Cardiac septum (tissue), 1 donor: ENCODE measurements at places on chromosomes 3 and 15. TPM values are rescaled to one million over a fixed set of nuclear protein-coding genes. Genes with fewer than 3 reads are reported as not detected.

The APBA2 gene
- 0.57 TPM for total RNA-seq

The CCDC13 gene
- 1.1 TPM for total RNA-seq

The VPS39 gene
- 49.3 TPM for total RNA-seq

The BLM gene
- 0.75 TPM for total RNA-seq

The SNX33 gene
- 10.3 TPM for total RNA-seq

The PYGO1 gene
- 3.1 TPM for total RNA-seq

DNA sequence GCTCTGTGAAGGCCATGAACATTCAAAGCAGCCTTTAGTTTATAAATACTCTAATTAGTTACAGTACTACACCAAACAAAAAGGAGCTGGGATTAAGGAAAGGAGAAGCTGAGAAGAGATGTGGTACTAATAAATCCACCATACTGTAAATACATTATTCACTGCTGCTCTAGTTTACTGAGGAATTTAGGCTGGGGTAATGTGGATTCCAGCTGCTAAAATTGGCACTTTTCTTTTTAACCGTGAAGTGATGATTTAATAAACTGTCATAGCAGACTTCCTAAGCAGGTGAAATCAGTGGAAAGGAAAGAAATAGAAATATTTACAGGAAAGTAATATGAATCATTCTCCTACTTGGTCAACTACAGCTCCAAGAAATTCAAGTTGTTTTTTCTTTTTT lies 88.7 kb downstream of the TFG start:
- DNase-seq: no peak

DNA sequence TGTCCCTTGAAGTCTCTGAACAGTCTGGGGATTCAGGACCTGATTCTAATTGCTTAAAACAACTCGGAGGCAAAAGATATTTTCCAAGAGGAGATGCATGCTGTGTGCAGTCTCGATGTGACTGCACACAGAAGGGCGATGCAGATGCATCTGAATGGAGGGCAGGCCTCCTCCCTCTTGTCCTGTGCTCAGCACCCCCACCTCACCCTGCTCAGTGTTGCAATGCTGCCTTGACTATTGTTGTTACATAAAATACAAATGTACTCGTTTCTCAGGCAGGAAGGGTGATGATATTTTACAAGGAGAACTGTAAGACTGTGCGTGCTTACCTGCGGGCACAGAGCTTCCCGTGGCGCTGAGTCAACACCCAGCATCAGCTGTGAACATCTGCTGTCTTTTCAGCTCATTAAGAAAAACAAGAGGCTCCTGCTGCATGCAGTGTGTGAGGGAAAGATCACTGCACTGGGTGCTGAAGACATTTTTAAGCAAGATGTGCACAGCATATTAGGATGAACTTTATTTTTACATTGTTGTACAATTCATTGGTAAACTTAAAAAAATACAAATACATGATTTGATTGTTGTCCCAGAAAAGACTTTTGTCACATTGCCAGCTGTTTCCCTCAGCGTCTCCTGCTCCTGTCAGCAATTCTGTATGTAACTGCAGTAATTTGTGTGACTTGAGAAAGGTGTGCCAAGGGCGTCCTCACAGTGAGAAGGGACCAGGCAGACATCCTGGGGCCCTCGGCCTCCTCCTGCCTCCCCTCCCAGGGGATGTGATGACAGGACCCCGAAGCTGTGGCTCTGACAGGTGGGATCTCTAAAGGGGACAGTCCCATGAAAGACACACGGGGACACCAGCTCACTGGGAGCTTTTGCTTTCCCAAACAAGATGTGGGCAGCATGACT lies 56.3 kb upstream of the RPL32 start:
- DNase-seq: no peak

GRCh38 chr3:159928666-159929065 lies 60.0 kb upstream of the IL12A start:
- no peak for DNase-seq

DNA sequence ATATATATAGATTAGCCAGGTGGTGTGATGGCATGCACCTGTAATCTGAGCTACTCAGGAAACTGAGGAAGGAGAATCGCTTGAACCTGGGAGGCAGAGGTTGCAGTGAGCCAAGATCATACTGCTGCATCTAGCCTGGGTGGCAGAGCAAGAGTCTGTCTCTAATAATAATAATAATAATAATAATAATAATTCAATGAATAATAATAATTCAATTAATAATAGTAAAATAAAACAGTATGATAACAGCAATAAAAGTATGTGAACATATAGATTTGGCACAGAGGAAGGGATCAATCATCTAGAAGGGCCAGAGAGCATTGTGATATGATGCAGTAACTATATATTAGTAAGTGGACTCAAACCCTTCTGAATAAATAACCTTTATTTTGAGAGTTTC lies 314.5 kb upstream of the COL8A1 start:
- DNase-seq: no peak

DNA sequence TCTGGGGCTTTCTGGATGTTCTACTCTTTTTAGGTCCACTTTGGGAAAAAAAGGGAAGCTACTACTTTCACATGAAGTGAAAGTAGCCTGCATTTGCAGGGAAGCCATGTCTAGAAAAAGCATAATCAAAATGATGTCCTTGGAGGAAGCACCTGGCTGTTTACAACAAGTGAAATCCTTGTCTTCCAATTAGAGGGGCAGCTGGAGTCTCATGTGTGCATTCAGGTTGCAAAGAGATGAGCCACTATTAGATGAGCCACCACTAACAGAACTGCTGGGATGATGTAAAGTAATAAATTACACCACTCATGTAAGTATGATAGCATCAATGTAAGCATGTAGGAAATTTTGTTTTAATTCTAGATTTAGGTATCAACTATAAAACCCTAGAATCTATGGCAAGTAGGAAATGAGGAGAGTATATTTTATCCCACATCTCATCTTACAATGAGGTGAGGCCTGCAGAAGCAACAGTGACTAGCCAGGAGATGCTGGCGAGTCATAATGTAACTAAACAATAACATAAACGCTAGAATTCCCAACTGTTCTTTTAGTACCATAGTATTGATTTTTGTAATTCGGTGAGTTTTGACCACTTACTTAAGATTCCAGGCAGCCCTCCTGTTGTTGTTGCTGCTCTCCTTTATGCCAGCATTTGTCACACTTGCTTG lies 75.9 kb downstream of the TMEM108 start:
- DNase-seq: no peak

- DNase-seq: no peak
Observed at GRCh38 chr15:74954515-74954914, 2.1 kb downstream of the RPP25 start.

DNA sequence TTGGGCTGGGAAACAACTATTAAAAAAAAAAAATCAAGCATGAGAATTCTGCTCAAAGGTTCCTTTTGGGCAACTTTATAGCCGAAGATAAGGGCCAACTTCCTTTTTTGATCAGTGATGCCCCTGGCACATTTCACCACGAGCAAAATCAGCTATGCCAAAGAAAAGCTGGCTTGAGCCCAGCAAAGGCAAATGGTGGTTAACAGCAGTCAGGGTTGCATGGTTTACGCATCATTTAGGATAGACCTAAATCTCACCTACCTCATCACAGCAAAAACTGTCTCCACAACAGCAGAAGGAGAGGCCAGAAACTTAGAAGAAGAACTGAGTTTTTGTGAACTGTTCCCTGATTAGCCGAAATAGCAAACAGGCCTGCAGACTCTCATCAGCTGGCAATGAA lies 220.1 kb upstream of the CDIN1 start:
- DNase-seq: no peak

GRCh38 chr3:161401389-161401788 lies 30.1 kb upstream of the SPTSSB start:
- DNase-seq: no peak

GRCh38 chr3:44803298-44803697 lies 41.7 kb downstream of the KIF15 start:
- no peak for DNase-seq

- no peak for DNase-seq
Observed at GRCh38 chr3:153897842-153898241, 223.3 kb upstream of the ARHGEF26 start.

DNA sequence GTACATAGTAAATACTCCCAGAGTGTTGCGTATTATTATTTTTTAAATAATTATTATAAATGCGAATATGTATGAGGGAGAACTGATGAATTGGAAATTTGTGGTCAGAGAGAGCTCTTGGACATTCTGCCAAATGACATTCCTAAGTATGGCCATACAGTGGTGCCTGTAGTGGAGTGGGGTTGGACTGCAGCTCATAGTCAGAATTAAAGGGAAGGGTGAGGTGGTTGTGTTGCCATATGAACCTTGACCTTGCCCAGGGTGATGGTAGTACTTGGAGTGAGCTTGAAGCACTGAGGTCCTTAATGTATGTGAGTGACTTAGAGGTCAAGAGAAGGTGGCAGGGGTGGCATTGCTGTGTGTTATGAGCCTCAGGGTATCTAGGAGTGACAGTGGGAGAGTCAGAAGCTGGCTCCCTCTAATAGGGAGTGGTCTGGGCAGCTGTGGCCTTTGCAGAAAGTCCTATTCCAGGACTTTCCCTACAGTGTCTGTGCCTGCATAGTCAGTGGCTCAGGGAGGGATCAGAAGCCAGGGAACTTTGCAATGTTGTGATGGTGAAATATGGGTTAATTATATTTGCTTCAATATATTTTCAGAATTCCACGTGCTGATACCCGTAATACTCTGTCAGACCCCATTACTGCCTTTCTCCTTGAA lies 26.2 kb downstream of the PDE8A start:
- DNase-seq: no peak

DNA sequence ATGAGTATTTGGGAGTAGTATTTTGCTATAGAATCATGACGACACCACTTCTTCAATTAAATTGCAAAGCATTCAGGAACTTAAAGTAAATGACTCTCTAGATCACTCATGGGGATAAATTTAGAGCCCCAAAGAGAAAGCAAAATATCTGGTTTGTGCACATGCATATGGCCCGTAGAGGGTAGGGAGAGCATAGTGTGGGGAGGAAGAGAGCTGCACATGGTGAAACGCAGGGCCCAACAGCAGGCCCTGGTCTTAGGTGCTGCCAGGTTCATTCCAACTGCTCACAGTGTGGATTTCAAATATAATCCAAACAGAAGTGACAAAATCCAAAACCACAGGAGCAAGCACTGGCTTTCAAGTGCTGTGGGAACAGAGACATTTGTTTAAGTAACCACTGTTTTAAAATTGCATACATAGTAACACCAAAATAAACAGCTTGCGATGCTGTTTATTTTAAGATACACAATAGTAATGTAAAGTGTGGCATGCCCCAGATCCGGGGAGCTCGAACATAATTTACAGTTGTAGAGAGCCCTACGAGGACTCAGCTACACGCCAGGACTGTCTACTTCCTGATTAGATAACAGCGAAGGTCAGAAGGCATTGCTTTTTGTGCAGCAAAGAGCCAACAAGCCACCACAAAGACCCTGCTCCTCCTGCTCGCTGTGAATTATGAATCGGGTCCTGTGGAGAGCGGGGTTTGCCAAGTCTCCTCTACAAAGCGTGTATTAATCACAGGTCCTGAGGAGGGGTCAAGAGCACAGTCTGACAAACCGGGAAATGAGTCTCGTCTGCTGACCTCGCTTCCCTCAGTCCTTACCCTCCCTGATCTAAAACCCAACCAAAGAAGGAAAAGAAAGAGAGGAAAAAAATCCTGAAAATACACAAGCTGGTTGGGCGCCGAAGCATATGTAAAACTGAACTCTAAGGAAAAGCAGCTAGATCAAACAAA lies 80.6 kb downstream of the MEIS2 start:
- DNase-seq: no peak

GRCh38 chr3:177618873-177619733 lies 421.8 kb upstream of the TBL1XR1 start:
- DNase-seq: no peak

- DNase-seq: no peak
Observed at GRCh38 chr3:157327018-157327417, 109.6 kb upstream of the PTX3 start.

DNA sequence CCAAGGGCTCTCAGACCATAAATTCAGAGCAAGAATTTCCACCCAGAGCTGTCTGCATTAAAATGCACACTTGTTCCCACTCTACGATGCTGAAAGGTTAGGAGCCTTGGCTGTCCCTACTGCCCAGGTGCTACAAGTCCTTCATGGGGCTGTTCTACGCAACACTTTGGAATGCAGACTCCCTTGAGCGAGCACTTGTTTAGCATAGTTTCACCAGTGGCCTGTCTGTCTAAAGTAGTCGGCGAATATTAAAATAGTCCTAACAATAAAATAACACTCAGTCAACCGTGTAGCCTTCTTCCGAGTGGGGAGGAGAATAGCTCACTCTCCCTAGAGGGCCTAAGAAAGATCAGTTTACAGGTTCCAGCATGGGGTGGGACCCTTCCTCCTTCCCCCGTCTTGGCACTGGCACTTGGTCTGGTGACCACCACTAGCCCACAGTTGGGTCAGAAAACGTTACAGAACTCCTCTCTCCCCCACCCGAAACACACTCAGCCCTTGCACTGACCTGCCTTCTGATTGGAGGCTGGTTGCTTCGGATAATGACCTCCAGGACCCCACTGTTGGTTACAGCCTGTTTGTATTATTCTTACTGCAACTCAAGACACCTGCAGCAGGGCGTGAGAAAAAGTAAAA lies at the start of gene CLDN16:
Gene CLDN16 (plus strand): TSS at position 586 of the 636 bp plus-strand sequence. CDS start 167 bp downstream, outside the sequence.
- DNase-seq: no peak

- DNase-seq: no peak
Observed at GRCh38 chr15:85886309-85886811, 91.6 kb upstream of the KLHL25 start.

DNA sequence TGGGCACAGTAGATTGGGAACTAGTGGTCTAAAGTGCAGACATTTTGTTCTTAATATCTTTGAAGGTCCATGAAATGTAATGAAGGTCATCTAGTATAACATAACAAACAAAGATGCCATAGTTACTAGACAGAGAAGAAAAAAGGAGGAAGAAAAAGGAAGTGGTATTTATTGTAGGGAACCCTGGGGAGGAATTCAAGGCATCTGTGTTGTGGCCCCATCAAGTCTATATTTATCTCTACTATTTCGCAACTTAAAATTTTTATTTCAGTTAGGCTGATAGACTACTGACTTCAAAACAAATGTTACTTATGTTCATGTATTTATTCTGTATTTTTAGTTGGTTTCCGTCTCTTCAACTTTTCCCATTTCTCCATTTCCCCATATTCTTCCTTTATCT lies 48.9 kb upstream of the ZDHHC23 start:
- no peak for DNase-seq

DNA sequence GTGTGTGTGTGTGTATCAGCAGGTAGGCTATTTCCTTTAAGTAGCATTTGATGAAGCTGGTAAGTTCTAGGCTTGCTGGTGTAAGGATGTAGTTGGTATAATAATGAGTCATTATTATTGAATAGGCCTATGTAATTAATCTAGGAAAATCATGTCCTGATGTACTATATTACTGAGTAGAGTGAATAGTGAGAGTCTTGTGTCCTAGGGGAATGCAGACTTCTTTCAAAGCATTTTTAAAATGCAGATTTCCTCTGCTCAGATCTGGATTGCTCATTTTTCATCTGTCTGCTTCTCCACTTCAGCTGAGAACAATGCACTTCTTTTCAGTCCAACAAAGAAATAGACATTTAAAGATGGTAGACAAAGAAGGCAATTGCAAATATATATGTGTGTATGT lies 434.2 kb upstream of the ONECUT1 start:
- DNase-seq: no peak

- DNase-seq: peak; percentile 87
Observed at GRCh38 chr15:63891079-63891767, 57.5 kb upstream of the HERC1 start.

- DNase-seq: no peak
Observed at GRCh38 chr3:115084686-115085085, 62.4 kb downstream of the ZBTB20 start.
